ENCODE measurements at places on chromosomes 7 and 10.

- DNase-seq, result no peak
These were observed 490.9 kb downstream of the REEP3 start for GRCh38 chr10:64011912-64012714.

- DNase-seq, result no peak
These were observed 91.3 kb downstream of the PRKAG2 start for GRCh38 chr7:151785681-151785965.

DNA sequence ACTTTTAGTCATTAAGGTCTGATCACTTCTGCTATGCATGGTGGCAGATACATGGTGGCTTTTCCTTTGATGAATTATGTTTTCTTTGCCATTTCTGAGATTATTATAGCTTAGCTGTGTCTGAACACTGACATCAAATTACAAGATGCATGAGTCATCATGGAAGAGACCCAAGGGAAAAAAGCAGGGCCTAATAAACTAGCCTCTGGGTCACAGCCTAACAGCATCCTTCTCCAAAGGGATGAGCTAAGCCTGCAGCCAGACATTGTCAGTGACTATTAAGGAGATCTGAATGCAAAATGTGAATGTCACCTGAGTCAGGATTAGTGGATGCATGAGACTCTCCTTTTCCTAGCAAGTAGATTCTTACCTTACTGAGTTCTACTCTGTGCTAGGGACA is 19.1 kb upstream of the OGDHL start:
- no peak for DNase-seq

DNA sequence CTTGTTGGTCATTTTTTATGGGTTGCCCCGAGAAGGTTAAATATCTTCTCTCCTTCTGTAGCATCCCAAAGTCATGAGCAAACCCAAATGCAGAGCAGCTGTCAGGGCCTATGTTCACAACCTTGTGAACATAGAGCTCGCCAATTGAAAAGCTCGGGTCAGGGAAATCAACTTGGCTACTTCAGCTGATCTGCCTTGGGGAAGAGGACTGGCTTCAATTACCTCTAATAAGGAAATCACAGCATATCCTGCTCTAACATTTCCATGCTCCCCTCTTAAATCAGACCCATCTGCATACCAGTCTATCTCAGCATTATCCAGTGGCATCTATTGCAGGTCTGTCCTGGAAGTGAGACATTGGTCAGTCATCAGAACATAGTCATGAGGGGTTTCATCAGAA is 105.6 kb downstream of the ANKRD26 start:
- DNase-seq, result no peak

DNA sequence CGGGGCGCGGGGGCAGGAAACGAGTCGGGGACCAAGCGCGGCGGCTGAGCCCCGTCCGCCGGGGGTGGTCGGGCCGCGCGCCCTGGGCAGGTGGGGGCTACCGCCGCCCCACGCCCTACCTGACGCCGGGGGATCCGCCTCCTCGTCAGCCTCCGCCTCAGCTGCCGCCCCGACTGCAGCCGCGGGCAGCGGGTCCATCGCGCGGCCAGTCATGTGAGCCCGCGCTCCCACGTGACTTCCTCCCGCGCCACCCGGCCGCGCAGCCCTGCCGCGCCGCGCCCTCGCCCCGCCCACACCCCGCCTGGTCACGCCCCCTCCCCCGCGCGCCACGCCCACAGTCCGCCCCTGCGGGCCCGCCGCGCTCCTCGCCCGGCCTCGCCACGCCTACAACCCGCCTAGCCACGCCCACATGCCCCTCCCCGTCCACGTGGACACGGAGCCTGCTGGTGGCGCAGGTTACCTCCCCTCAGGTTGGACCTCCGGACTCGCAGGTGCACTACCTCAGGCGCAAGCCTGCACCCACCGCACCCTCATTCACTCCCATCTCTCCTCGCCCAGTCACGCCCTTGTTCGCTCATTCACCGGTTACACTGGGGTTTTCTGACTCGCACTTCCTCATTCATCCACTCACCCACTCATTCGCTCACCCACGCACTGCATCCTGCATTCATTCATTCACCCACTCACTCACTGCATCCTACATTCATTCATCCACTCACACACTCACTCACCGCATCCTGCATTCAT is at the start of gene SNX8:
Gene SNX8, minus strand, starts transcription at position 233 of the 747 bp plus-strand sequence. Its CDS starts 20 bp downstream, at position 213.
- peak; percentile 94 for DNase-seq

DNA sequence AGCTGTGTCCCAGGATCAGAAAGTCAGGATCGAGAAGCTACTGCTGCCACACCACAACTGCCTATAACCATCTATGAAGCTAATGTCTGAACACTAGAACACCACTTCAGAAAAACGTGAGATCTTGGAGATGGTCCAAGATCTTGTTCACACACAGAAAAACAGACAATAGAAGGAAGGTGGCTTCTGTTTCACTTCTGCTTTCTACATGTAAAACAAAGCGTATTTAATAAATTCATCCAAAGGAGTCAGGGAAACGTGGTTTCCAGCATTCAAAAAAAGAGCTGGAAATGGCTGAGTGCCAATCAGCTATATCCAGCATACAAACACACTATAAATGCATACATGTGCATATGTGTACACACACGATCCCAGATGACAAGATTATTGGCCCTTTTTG is 70.2 kb upstream of the CCDC71L start:
- no peak for DNase-seq

- no peak for DNase-seq
These were observed 307.4 kb upstream of the ZMIZ1 start for GRCh38 chr10:78761311-78761781.

GRCh38 chr10:6333086-6333485 is 130.4 kb downstream of the PFKFB3 start:
- DNase-seq, result no peak

- DNase-seq, result no peak
These were observed 46.3 kb upstream of the SHH start for GRCh38 chr7:155858521-155859061.

DNA sequence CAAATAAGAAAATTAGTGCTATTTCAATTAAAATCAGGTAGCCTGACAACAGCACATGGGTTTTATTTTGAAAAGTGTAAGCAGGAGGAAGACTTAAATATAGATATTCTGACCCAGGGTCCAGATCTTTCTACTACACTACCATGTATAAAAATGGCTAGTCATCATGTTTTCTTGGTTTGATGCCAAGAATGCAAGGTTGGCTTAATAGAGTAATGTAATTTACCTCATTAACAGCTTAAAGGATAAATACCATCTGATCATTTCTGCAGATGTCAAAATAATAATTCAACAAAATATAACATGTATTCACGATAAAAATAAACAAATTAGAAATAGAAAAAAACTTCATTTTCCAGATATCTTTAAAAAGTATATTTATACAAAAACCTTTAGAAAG is 39.4 kb downstream of the FRMD4A start:
- DNase-seq, result no peak

- DNase-seq, result no peak
These were observed 308.1 kb downstream of the TCERG1L start for GRCh38 chr10:131003455-131003854.

GRCh38 chr10:121615435-121615793 is 17.2 kb upstream of the FGFR2 start:
- no peak for DNase-seq

- DNase-seq, result no peak
These were observed 480.5 kb downstream of the PHTF2 start for GRCh38 chr7:78279032-78279431.

GRCh38 chr10:22243321-22243720 is 25.5 kb upstream of the EBLN1 start:
- DNase-seq, result no peak

- DNase-seq, result no peak
These were observed 3.6 kb downstream of the FOXI2 start for GRCh38 chr10:127740596-127740995.

- DNase-seq, result no peak
These were observed 1.1 kb downstream of the FIS1 start for GRCh38 chr7:101243646-101244374.

- no peak for DNase-seq
These were observed 9.4 kb downstream of the HACD1 start for GRCh38 chr10:17607603-17608332.

- no peak for DNase-seq
These were observed at the start of gene ANKRD1 for GRCh38 chr10:90920986-90921666. Gene ANKRD1 (minus strand): TSS chr10:90921087. CDS start chr10:90921027, 60 bp downstream.

DNA sequence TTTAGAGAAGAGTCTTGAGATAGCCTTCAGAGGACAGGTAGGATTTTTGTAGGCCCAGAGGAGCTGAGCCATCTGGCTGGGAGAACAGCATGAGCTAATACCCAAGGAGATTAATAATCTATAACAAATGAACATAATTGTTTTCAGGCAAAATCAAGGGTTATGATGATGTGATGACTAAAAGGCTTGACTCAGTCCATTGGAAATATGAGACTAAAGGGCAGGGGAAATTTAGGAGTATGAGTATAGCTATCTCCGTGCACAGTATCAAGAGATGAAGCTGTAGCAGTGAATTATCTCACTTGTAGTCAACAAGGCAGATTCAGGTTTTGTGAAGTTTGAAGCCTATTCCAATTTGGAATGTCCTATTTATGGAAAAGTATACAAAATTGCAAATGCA is 40.1 kb downstream of the CSTF2T start:
- no peak for DNase-seq

GRCh38 chr7:54817152-54817551 is 58.1 kb upstream of the SEC61G start:
- no peak for DNase-seq

DNA sequence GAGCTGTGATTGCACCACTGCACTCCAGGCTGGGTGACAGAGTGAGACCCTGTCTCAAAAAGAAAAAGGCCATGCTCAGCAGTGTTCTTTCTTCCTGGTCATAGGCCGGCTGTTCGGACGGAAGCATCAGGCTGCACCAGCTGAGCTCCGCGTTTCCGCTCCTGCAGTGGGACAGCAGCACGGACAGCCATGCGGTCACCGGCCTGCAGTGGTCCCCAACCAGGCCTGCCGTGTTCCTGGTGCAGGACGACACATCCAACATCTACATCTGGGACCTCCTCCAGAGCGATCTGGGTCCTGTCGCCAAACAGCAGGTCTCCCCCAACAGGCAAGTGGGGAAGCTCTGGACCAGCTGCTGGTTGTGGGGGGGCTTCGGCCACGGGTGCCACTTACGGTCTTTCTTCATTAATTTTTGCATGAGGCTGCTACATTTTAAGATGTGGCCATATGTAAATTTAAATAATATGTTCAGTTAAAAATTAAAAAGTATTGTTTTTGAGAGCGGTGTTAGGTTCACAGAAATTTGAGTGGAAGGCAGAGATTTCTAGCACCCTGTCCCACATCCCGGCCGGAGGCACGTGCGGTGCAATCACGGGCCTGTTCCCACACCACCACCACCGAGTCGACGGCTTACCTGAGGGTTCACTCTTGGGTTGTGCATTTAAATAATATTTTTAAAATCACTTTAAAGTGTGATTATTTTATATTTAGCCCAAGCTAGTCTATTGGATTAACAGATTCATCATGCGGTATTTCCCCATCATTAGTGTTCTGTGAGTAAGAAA is 85.7 kb downstream of the DYNC2I1 start:
- no peak for DNase-seq

DNA sequence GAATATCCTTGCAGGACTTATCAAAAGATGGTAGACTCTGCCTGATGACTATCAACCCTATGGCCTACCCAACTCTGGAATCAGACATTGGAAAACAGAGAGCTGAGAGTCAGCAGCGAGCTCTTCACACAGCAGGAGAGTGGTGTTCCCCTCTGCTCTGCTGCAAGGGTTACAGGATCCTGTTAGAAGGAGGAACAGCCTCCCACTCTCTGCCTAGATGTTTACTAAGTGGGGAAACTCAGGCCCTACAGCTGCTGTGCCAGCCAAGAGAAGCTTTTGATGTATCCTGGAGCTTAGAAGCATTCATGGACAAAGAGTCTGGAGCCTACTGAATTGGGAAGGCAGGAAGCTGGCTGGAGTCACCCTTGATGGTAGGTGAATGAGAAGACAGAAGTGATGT is 104.6 kb downstream of the ABLIM1 start:
- no peak for DNase-seq

- DNase-seq, result no peak
These were observed 98.3 kb downstream of the HIF1AN start for GRCh38 chr10:100634034-100634433.

DNA sequence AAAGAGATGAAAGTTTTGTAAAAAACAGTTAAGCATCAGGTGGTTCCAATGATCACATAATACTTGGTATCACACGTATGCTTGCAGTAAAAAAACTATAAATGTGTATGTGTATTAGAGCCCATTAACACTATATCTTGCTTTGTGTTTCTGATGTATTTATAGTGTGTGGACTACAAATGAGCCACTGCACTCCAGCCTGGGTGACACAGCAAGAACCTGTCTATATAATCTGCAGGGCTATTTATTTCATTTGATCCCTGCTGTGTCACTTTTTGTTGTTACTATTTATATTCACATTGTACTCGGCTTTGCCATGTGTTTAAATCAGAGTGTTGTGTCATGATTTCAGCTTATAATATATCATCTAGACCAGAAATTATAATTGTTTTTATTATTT is 487.8 kb upstream of the TEX47 start:
- no peak for DNase-seq

GRCh38 chr10:79127151-79127961 is 58.6 kb downstream of the ZMIZ1 start:
- DNase-seq, result no peak

DNA sequence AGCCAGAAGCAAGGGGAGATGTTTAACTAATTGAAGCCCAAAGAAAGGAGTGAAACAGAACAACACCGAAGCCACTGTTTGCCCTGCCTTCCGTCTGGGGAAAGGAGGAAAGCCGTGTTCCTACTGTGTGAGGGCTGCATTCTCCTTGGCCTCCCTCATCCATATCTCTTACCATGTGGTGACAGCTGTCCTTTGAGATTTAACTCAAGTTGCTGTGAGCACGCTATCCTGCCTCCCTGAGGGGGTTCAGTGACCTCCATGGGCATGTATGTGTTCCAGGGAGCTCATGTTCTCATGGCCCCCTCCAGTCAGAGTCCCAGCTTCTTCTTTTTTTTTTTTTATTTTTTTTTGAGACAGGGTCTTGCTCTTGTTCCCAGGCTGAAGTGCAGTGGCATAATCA is 26.2 kb upstream of the CRHR2 start:
- DNase-seq, result no peak

DNA sequence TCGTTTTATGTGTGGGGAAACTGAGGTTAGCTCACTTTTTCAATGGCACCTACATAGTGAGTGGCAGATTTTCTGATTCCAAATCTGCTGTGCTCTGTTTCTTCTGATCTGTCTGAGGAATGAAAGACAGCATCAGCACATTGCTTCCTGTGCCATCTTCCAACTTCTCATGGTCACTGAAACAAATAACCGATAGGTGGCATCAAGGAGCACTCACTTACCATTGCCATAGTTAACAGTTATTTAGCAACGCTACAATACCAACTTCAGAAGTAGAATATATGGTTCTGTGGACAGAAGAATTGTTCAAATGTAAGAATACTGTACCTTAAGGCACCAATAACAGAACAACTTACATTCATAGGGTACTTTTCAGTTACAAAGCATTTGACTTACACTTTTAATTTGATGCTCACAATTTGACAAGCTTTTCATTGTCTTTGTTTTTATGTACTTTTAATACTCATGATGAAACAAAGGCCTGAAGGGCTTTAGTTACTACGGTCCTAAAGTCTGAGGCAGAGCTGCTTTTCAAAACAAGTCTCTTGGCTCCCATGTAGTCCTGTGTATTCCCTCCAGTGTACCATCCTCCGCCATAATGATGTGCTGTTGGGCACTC is 228.9 kb upstream of the TCF7L2 start:
- DNase-seq, result no peak

- no peak for DNase-seq
These were observed 197.7 kb downstream of the HIBADH start for GRCh38 chr7:27464970-27465369.

- DNase-seq, result no peak
These were observed 8.8 kb downstream of the BAG3 start for GRCh38 chr10:119659951-119660350.

GRCh38 chr7:66146701-66147100 is 32.1 kb downstream of the CRCP start:
- no peak for DNase-seq

All from stimulated activated CD8-positive, alpha-beta memory T cell treated with anti-CD3 and anti-CD28 coated beads, Interleukin-2, amount 100 ng/mL, for 1 hour (primary cell).